ENCODE measurements at places on chromosomes 5 and 9. TPM values are rescaled to one million over a fixed set of nuclear protein-coding genes. Genes with fewer than 3 reads are reported as not detected.

PCDHB14 gene
- 0.20 TPM for total RNA-seq

ESM1 gene
- 6.1 TPM for total RNA-seq

PELO gene
- 17.2 TPM for total RNA-seq

DIRAS2 gene
- not detected for total RNA-seq

SGCD gene
- total RNA-seq: 1.6 TPM

MARVELD2 gene
- 2.0 TPM for total RNA-seq

PCDH12 gene
- total RNA-seq: 1.2 TPM
